Suppressor macrophage (primary cell): ENCODE measurements at places on chromosomes 6 and 20.

GRCh38 chr6:135759831-135760230 is 91.7 kb upstream of the PDE7B start:
- DNase-seq, result peak; percentile 39

DNA sequence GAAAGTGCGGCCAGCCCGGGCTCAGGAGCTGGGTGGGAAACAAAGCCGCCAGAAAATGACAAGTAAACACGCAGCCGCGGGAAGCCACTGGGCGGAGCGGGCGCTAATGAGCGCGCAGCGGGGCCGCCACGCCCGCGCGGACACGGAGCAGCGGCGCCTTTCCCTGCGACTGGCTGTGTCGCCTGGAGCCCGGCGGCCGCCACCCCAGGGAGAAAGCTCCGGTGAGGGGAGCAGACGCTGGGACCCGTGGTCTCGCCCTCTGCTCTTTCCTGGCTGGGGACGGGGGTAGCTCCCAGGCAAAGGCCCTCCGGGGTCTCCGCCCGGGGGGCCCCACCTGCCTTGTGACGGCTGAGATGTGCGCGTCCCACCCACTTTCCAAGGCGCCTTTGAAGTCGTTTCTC is 54.9 kb downstream of the PRR18 start:
- DNase-seq, result peak; percentile 76

DNA sequence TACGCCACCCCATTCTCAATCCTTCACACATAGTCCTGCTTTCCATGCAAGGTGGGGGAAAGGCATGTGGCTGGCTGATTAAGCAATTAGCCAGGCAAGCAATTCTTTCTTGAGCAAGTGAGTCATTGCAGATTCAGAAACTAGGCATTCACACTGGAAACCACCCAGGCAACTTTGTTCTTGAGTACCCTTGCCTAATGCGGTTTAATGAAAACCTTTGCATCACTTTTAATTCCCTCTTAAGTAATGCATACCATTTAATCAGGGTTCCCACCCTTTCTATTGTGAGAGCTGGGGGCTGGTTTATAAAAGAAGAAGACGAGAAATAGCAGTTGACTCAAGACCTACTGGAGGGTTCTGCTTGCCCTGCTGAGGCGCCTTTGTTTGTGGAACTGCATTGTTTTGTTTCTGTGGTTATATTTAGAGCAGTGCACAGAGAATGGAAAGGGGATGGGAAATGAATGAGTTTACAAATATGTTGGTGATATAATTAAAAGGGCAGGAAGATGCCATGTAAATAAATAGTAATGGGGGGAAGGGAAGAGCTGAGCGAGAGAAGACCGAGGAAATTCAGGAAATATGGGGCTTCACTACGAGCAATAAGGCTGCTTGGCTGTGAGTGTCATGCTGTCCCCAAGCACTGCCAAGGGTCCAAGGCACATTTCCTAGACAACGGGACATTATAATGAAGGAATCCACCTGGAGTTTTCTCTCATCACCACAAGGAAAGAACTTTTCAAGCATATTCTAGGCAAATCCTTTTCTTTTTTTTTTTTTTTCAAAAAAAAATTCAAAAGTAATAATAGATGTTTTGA is 48.8 kb upstream of the TSHZ2 start:
- DNase-seq, result no peak

GRCh38 chr20:44448753-44449546 is 26.7 kb upstream of the TTPAL start:
- peak; percentile 32 for DNase-seq

DNA sequence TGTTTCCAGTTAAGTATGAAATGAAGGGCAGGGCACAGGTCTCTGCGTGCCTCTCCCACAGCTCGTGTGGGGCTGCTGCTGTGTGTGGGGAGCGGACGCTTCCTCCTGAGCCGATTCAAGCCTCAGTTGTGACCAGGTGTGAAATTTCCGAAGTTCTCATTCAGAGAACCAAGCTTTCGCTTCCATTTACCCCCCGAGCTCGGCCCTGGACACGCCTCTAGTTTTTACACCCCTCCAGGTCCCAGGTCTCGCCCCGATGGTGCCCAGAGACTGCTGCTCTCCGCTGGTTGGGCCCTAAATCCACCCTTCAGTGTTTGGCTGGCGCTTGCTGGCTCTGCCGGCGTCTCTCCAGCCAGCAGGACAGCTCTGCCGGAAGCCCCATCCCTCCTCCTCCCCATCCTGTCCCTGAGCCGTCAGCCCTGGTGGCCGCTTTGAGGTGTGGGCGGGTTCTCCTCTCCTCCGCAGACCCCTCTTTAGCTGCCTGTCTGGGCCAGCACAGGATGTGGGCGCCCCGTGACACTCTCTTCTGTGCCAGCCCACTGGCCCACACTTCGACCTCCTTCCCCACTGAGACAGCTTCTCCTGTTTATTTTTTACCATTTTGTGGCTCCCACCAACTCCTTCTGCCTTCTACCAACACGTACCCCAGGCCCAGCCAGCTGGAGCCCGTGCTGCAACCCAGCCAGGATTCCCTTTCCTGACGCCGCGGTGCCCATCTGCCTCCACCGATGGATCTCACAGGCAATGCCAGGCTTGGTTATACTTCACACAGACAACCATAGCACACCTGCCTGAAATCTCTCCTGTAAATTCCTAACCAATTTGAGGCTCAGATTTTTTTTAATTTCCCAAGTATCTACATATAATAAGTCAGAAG is 142.8 kb downstream of the DLL1 start:
- peak; percentile 45 for DNase-seq
